Activated naive CD4-positive, alpha-beta T cell treated with anti-CD3 and anti-CD28 coated beads for 36 hours (primary cell): ENCODE measurements at places on chromosomes 3 and 15.

DNA sequence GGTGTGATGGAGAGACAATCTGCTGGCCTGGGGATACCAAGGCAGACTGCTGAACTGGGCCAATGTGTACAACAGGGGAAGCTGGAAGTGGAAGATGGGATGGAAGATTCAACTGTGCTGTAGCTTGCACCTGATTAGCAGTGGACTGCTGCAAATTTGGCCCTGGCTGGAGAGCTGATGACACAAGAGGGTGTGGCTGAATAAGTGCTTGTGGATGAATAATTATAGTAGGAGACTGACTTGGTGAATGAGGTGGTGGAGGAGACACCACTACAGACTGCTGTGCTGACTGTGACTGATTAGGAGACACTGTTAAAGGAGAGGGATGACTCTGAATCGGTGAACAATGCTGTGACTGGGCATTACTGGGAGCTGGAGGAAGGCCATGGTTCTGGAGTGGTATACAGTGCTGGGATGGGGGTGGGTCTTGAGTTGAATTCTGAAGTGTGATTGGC is 52.5 kb downstream of the PHC3 start:
- peak; percentile 48 for DNase-seq

DNA sequence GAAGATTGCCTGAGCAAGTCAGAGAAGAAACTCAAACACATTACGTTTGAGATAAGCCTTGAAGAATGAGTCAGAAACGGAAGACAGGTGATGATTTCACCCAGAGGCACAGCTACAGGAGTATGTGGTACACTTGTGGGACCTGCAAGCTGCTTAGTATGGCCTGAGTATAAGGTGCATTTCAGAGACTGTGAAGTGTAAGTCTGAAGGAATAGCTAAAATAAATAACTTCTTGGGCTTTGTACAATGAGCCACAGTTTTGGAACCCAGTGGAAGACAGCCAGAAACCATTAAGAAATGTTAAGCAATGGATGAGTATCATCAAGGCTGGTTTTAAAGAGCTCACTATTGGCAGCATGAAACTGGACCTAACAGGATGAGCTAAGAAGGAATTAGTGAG is 826.2 kb downstream of the ROBO1 start:
- DNase-seq, result no peak

- DNase-seq, result no peak
Measured at GRCh38 chr15:67157521-67158252, 92.3 kb downstream of the SMAD3 start.

- no peak for DNase-seq
Measured at GRCh38 chr3:48369693-48370332, 2.2 kb upstream of the FBXW12 start.

DNA sequence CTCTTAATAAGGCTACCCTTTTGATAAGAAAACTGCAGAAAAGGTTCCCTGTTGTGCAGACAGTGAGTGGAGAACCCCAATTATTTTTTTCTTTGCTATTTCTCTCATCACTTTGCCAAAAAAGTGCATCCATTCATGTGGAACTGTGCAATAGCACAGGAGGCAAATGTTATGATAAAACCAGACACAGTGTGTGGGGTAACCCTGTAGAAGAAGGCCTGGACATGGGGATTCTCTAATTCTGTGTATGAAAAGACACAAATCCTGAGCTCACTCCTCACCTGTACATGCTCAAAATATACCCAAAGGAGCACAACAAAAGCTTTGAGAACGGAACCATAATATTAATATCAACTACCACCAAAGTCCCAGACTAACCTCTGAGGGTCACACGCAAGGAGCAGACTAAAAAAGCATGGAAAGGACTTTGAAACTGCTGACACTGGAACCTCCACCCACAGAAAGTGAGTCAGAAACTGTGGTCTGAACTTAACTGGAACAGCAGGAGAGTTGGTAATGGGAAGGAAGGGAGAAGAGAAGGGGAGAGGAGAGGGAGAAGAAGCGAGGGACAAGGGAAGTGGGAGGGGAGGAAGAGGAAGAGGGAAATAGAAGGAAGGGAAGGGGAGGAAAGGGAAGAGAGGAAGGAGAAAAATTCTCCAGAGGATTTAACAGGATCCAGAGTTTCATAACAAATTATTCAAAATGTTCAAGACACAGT is 299.9 kb downstream of the TBC1D5 start:
- DNase-seq, result no peak

DNA sequence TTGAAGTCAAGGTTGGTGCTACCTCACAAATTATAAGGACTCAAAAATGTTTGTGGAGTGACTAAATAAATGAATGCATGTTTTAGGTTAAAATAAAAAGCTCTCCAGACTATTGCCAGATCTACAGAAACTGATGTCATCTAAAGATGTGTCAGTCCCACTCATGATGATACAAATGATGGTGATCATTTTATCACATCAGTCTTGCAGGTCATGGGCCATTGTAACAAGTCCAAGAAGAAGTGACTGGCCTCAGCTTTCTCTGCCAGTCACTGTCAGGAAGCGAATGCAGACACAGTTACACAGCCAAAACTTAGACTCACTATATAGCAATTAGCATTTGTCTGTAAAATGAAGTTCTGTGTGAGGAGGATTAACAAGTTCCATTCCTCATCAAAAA is 18.5 kb downstream of the ATP8B4 start:
- DNase-seq, result no peak

GRCh38 chr15:25899870-25900269 is 36.7 kb upstream of the ATP10A start:
- no peak for DNase-seq

DNA sequence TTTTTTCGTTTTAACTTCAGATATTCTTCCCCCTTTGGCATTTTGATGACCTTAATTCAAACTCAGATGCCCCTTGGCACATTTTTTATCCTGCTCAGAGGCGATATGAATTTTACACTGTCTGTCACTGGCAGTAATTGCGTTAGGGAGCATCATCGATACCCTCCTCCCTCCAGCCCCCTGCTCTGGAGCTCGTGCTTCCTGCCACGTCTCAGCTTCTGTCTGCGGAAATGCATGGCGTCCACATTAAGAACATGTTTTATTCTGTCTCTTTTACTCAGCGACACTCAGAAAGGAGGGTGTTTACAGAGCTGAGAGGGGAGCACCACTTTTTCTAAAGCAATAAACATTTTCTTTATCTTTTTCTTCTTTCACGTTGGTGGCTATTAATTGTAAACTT is 254.2 kb downstream of the EBLN2 start:
- DNase-seq, result no peak

GRCh38 chr3:151315136-151315535 is 1.5 kb downstream of the GPR87 start:
- no peak for DNase-seq

- DNase-seq, result no peak
Measured at GRCh38 chr15:74311734-74312444, 55.6 kb downstream of the CYP11A1 start.

GRCh38 chr3:193732827-193733226 is 139.8 kb downstream of the OPA1 start:
- DNase-seq, result no peak

DNA sequence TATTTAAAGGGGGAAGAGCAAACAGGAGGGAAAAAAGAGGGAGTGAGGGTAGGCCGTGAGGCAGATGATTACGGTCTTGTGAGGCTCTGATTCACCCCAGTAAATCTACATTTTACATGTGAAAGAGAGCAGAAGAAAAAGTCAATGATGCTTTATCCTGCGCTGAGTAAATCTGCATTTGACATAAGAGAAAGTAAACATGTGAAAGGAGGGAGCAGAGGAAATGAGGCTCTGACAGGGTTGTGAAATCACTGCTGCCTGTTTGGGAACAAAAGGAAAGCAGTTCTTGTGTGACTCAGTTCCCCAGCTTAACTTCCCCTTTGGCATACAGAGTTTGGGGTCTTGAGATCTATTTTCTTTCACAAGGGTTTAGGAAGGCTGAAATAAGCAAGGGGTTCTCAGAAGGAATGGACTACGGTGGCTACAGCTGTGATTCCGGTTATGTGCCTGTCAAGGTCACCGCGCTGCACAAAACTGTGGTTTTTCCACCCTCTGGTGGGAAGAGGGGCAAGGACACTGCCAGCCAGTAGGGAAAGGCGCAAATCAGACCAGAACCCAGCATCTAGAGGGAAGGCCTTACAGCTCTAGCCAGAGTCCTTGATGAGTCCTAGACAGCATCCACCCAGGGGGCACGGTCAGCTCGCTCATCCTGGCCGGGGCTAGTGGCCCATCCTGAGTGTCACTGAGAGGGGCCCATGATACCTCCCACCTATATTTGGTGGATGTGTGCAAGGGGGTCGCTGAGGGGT is 18.9 kb upstream of the HCN4 start:
- no peak for DNase-seq

DNA sequence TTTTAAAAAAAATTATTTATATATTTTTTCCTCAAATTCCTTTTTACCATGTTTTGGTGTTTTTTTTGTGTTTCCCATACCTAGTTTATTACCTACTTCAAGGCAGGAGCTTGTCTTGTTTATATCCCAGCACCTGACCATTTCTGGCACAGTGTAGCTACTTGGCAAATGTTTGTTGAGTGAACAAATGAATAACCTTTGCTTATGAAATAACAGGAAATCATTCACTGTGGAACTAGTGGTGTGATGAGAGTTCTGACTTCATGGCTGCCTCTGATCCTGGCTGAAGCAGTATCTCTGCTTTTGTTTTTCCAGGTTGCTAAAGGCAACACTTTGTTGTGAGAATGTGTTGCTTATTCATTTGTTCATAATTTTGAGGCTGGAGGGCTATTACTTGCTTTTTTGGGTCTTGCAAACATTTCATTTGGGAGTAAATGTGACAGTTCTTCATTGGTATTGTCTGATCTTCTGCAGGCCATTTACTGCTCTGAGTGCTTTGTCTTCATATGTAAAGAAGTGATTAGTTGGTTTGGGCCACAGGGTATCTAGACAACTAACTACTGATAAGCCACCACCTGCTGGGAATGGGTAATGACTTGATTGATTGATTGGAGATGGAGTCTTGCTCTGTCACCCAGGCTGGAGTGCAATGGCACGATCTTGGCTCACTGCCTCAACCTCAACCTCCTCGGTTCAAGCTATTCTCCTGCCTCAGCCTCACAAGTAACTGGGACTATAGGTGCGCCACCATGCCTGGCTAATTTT is 5.7 kb downstream of the RAD54L2 start:
- no peak for DNase-seq

- DNase-seq, result no peak
Measured at GRCh38 chr15:66459818-66460615, 37.5 kb downstream of the SNAPC5 start.

- DNase-seq, result no peak
Measured at GRCh38 chr15:78651930-78652615, 11.1 kb upstream of the CHRNB4 start.

DNA sequence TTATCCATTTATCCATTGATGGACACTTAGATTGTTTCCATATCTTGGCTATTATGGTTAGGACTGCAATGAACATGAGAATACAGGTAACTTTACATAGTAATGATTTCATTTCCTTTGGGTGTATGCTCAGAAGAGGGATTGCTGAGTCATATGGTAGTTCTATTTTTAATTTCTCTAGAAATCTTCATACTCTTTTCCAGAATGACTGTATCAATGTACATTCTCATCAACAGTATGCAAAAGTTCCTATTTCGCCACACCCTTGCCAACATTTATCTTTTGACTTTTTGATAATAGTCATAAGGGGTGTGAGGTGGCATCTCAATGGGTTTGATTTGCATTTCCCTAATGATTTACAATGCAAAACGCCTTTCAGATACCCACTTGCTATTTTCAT is 6.2 kb upstream of the NIPA1 start:
- DNase-seq, result peak; percentile 47

DNA sequence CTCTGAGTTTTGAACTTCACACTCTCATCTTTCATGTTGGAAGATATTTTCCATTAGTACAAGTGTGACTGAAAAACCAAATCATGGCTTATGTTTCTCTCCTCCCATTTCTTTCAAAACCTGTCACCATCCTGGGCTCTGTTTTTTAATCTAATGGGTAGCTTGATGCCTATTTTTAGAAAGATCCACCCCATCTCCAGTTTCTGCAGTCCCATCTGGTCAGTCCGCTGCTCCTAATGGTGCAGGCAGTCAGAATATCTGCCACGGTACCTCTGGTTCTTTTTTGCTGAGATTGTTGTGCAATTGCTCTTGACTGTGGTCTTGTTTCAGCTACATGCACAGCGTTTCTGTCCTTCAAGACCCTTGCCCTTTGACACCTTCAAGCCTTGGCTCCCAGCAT is 240.9 kb upstream of the CADM2 start:
- DNase-seq, result no peak

DNA sequence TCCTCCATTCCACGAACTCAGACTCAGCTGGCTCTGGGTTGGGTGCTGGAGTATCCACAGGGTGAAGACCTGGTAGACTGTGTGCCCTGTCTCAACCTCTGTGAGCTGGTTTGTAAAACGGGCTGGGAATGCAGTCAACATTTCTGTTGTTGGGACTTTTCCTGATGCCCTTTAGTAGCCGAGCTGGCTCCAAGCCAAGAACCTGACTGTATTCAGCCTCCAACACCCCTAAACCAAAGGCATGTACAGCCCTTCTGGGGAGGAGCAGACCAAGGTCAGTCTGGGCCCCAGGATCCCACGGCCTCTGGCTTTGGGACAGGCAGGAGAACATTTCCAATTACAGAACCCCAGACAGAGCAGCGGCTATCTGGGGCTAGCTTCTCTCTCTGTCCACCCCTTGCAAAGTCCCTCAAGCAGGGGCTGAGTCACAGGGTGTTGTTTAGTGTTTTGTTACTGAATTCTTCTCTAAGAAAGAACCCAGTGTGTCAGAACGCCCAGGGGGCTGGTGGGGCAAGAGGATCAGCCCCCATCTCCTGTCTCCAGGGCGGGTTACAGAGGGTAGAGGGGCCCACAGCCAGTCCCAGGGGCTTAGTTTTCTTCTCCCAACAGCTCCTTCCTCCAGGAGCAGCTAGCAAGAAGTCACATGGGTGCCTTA is 56.8 kb upstream of the SLC6A6 start:
- no peak for DNase-seq
